ENCODE measurements at places on chromosomes 5 and 9. TPM values are rescaled to one million over a fixed set of nuclear protein-coding genes. Genes with fewer than 3 reads are reported as not detected.

The SPATA9 gene
- total RNA-seq = not detected

The RELL2 gene
- total RNA-seq = 4.3 TPM

The SH2D3C gene
- total RNA-seq = under 0.01 TPM

The GLIPR2 gene
- total RNA-seq = 14.5 TPM

The RLN1 gene
- not detected for total RNA-seq

The LMX1B gene
- not detected for total RNA-seq

The AFAP1L1 gene
- total RNA-seq = 26.0 TPM

The TMEFF1 gene
- total RNA-seq = 0.21 TPM

The IL9 gene
- not detected for total RNA-seq

The TSC1 gene
- 20.0 TPM for total RNA-seq

The BTNL3 gene
- not detected for total RNA-seq

The SPARC gene
- 54.2 TPM for total RNA-seq

The PTGR1 gene
- 74.6 TPM for total RNA-seq

The QRFP gene
- total RNA-seq = not detected

The SLC34A3 gene
- not detected for total RNA-seq

The TTC39B gene
- 8.1 TPM for total RNA-seq

The ZNF483 gene
- 1.4 TPM for total RNA-seq

The PRDM9 gene
- under 0.01 TPM for total RNA-seq

The DOK3 gene
- 0.85 TPM for total RNA-seq

The SPINK6 gene
- not detected for total RNA-seq

The BARHL1 gene
- not detected for total RNA-seq

The ORM1 gene
- not detected for total RNA-seq

The FCHSD1 gene
- 10.0 TPM for total RNA-seq

The PCDHGA4 gene
- total RNA-seq = not detected

The NUTM2G gene
- total RNA-seq = not detected

The MLLT3 gene
- total RNA-seq = 19.6 TPM

The ATP10B gene
- total RNA-seq = 0.96 TPM

The NUP188 gene
- 34.7 TPM for total RNA-seq

The SLC1A1 gene
- total RNA-seq = 8.2 TPM

The WNK2 gene
- total RNA-seq = 0.24 TPM

The FOXD4L4 gene
- not detected for total RNA-seq

The GRM6 gene
- total RNA-seq = not detected

The ITGA1 gene
- total RNA-seq = 3.4 TPM

The DBH gene
- total RNA-seq = not detected

The SPINK1 gene
- 3.6 TPM for total RNA-seq

The SPATA31C1 gene
- total RNA-seq = not detected

The SLC46A2 gene
- not detected for total RNA-seq

The SLC36A2 gene
- total RNA-seq = not detected

The TTC16 gene
- not detected for total RNA-seq

The PDE4D gene
- total RNA-seq = 3.9 TPM

The SLC6A19 gene
- total RNA-seq = not detected

The MZB1 gene
- total RNA-seq = 0.24 TPM

The HRH2 gene
- not detected for total RNA-seq

The SLC4A9 gene
- total RNA-seq = 0.21 TPM

The ACTBL2 gene
- 0.21 TPM for total RNA-seq

The SNCAIP gene
- total RNA-seq = not detected

The FIBCD1 gene
- not detected for total RNA-seq

The NMUR2 gene
- total RNA-seq = not detected

The DRD1 gene
- not detected for total RNA-seq

The GFM2 gene
- total RNA-seq = 47.3 TPM

The PGGT1B gene
- 12.0 TPM for total RNA-seq

The ARSI gene
- total RNA-seq = 14.9 TPM

The KIF4B gene
- total RNA-seq = not detected

The LHX6 gene
- under 0.01 TPM for total RNA-seq

The S100Z gene
- not detected for total RNA-seq

The SPINK4 gene
- not detected for total RNA-seq

The FOXI1 gene
- total RNA-seq = not detected

The CER1 gene
- not detected for total RNA-seq
